ENCODE measurements at places on chromosomes 3 and 15.

DNA sequence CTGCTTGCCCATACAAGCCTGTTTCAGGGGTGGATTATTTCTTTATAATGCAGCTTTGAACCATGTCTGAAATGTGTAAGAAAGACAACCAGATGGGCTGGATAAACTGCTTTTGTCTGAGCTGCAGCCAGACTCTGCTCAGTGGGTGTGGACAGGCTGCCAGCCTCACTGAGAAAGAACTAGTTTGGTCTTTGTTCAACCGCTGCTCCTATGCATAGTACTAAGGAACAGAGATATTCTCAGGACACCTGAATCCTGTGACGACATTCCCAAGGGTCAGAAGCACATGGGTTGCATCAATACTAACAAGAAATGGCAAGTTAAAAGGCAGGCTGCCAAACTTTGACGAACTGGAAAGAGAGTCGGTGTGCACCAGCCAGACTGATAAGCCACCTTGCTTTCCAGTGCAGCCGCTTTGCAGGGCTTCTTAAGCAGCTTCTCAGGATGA is 57.2 kb downstream of the PLD1 start:
- DNase-seq = no peak

- no peak for DNase-seq
Observed at GRCh38 chr3:132342183-132342582, 25.0 kb downstream of the ACP3 start.

DNA sequence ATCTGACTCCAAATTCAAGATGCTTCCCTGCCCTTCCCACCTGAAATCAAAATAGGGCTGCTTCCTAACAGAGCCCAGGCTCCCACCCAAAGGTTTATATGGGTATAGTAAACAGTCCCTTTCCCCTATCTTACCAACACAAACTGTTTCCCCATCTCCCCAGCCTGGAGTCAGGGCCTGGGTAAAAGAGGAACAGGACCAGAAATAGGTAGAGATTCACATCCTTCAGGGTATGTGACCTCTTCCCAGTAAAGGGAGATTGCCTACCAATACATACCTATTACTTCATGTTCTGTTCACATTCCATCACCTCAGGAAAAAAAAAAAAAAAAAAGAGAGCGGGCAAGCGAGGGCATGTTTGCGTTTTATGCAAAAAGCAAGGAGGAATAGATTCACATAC is 9.7 kb upstream of the SHF start:
- no peak for DNase-seq

- DNase-seq = no peak
Observed at GRCh38 chr3:4735243-4735642, 242.1 kb downstream of the ITPR1 start.

- DNase-seq = no peak
Observed at GRCh38 chr3:117016378-117016777, 306.8 kb downstream of the TUSC7 start.

GRCh38 chr15:48866141-48866563 is 11.8 kb upstream of the EID1 start:
- DNase-seq = no peak

Data from vagina (tissue), 2 donors.